Neuronal stem cell (in vitro differentiated cells): ENCODE measurements at places on chromosomes 12 and 14.

DNA sequence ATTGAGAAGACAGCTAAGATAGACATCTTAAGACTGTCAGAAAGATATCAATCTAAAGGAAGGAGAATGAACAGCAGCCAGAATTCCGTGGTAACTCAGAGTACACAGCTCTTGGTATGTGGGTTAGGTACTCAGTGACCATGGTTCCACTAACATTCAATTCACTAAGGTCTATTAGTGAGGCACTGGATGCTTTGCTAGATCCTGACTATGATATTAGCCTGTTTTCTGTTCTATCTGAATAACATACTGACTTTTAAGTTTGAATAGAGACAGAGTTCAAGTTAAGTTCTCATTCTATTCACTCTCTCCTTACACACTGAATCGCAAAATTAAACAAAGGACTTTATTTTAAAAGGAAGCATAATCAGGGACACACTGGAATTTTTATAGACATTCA lies 106.4 kb downstream of the PRKD1 start:
- DNase-seq: no peak

GRCh38 chr14:64232095-64232838 lies 61.9 kb downstream of the ESR2 start:
- no peak for DNase-seq

DNA sequence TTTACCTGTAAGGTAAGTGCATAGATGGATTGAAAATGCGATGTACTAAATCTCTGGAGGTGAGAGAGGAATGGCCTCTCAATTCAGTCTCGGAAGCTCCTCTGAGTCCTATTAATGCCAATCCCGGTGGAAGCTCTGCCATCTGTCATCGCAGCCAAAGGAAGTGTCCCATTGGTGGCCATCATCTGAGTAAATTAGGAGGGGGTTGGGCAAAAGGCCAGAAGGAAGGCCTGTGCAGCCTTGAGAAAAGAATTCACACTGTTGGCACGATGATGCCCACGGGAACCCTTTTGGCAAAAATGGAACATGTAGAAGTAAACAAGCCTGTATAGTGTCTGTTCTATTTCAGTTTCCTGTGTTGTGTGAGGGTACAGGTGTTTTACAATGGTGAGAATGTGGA lies 494.8 kb downstream of the NELL2 start:
- no peak for DNase-seq

- DNase-seq: no peak
Observed at GRCh38 chr12:114751712-114752111, 67.7 kb upstream of the TBX3 start.

GRCh38 chr12:42237853-42238239 lies 202 bp downstream of the YAF2 start:
- no peak for DNase-seq

GRCh38 chr12:3658327-3659163 lies 94.4 kb downstream of the CRACR2A start:
- peak; percentile 18 for DNase-seq

GRCh38 chr12:95321516-95322246 lies 104.1 kb downstream of the VEZT start:
- DNase-seq: no peak

DNA sequence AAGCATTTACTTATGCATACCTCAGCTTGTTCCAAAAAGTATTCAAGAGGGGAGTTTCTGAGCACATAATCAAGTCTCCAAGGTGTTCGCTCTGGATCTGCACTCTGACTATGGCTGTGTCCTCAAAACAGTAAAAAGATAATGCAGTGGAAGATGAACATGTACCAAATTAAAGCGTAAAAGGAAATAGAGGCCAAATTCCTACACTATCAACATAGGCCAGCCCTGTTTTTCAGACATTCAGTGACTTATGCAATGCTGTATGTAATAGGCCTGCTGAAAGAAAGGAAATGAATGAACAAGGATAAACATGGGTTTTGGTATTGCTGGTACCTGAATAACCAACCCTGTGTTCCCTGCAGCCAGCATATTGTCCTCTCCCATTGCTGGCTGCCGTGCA lies 115.7 kb downstream of the SAMD4A start:
- no peak for DNase-seq

GRCh38 chr12:79891506-79892162 lies 43.3 kb downstream of the PPP1R12A start:
- no peak for DNase-seq

DNA sequence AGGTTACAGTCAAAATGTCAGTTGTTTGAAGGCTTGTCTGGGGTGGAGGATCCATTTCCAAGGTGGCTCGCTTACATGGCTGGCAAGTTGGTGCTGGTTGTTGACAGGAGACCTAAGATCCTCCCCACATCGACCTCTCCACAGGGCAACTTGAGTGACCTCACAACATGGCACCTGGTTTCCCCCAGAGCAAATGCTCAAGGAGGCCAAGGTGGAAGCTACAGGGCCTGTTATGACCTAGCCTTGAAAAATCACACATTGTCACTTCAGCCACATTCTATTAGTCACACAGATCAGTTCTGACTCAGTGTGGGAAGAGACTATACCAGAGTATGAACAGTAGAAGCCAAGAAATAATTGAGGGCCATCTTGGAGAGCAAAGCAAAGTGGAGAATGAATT lies 11.3 kb upstream of the GNG2 start:
- no peak for DNase-seq

DNA sequence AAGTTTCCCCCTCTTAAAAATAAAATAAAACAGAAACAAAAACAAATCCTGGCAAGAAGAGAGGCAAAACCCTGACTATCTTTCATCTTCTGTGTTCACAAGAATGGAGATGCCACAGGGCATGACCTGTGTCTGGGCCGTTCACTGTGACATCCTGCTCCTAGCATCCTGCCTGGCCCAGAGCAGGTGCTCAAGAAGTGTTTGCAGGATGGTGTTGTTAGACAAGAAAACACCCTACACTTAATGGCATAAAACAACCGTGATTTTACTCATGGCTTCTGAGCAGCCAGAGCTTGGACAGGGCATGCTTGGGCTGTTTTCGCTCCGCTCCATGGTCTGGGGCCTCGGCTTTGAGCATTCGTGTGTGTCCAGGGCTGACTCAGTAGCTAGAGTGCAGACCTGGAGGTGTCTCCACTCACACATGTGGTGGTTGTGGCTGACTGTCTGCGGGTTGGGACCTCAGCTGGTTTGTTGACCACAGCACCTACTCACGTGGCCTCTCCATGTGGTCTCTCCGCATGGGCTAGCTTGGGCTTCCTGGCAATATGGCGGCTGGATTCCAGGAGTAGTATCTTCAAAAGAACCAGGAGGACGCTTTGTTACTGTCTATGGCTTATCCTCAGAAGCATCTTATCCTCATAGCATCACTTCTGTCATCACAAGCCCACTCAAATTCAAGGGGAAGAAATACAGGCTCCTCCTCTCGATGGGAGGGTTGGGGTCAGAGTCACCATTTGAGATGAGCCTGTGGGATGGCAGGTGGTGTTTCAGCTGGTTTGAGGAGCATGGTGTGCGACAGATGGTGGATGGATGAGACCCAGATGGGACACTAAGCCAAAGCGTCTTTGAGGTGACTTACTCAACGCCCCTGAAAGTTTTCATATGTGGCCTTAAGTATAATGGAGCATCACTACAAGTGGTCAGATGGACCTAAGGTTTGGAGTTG lies 33.2 kb upstream of the FZD10 start:
- DNase-seq: no peak

DNA sequence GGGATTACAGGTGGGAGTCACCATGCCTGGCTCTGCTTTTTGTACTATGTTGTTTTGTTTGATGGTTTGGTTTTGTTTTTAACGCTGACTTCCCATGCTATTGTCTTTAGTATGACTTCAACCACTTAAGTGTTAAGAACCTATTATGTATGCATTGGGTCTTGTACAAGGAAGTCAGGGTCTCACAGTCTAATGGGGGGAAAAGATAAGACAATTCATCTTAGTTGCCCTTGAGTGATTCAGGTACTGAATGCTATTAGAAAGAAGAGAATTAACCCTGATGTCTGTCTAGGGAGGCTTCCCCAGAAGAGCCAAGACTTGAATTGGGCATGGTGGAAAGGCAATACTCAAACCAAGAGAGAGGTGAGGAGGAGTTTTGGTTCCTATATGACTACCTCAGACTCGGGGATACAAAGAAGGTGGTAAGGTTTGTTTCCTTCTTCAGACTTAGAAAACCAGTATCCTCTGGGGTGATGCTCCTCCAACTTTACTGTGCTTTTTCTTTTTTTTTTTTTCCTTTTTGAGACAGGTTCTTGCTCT lies 64.6 kb downstream of the SUSD6 start:
- no peak for DNase-seq

DNA sequence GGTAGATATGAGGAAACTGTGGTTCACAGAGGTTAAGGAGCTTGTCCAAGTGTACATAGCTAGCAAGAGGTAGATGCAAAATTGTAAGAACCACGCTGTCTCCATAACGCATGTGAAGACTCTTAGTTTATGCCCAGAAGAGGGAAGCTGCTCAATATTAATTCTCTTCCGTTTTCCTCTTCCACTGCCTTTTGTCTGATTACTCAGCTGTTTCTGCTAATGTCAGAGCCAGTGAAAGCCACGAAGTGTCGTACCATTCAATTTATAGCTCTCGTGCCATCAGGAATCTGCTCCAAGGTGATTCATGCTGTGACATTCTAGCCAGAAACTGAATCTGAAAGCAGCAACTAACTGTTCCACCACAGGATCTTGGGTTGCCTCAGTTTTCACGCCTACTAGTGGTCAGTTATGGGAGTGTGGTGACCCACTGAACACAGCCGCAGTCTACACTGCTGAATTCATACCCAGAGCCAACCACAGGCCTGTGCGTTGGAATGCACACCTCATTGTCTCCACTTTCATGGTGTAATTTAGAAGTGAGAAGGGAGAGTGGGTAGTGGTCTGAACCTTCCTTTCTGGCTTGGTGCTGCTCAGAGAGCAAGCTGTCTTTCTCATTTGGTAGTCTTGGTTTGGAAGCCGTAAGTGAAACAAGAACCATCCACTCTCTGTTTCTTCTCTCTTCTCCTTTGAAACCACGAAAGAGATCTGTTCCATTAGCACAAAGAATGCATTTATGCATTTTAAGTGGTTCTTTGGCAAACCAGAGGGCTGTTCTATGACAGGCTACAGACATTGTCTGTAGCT lies 74.2 kb upstream of the NAP1L1 start:
- peak; percentile 31 for DNase-seq

- DNase-seq: peak; percentile 91
Observed at GRCh38 chr12:110860833-110861296, 14.1 kb downstream of the CCDC63 start.

DNA sequence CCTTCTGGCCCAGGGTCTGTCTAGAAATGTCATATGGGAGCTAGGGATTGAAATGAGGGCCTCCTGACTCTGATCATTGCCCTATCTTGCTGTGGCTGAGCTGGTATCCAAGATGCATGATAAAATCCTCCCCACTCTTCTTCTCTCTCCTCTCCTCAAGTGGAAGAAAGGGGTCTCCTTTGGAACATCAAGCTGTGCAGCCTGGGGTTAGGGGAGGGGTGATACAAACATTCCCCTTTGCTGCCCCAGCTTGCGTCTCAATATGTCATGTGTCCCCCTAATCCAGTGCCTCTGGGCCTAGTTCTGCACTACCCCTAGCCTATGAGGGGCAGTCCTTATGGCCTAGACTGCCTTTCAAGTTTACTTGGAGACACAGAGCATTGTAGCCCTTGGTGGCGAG lies 8.5 kb downstream of the RDH16 start:
- DNase-seq: no peak

- no peak for DNase-seq
Observed at GRCh38 chr12:4985820-4986219, 57.9 kb upstream of the KCNA5 start.

GRCh38 chr12:76152181-76152807 lies 67.8 kb upstream of the NAP1L1 start:
- no peak for DNase-seq

- DNase-seq: no peak
Observed at GRCh38 chr14:35900741-35901140, 74.6 kb downstream of the BRMS1L start.

GRCh38 chr12:4518106-4518728 lies 20.5 kb upstream of the RAD51AP1 start:
- no peak for DNase-seq

GRCh38 chr12:57033431-57033830 lies 16.5 kb downstream of the MYO1A start:
- no peak for DNase-seq

- DNase-seq: no peak
Observed at GRCh38 chr12:25052914-25053211, 104.0 kb upstream of the BCAT1 start.

DNA sequence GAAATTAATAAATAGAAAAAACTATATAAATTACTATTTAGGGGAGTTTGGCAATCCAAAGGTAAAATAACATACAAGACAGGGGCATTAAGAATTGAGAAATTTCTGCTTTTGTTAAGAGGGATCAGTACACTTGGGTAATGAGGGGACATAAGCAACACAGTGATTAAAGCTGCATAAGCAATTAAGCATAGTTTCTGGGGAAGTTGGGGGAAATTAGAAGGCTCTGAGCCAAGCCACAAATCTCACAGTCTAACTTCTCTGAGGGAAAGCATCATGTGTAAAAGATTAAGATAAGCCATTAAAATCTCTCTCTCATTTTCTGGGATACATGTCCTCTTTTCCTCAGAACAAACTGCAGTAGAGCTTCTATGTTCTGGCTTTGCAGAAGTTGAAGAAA lies 533.9 kb upstream of the LRFN5 start:
- DNase-seq: no peak

- no peak for DNase-seq
Observed at GRCh38 chr12:63042646-63043045, 107.7 kb upstream of the PPM1H start.

GRCh38 chr14:103819503-103820307 lies 27.7 kb downstream of the PPP1R13B start:
- DNase-seq: peak; percentile 5

DNA sequence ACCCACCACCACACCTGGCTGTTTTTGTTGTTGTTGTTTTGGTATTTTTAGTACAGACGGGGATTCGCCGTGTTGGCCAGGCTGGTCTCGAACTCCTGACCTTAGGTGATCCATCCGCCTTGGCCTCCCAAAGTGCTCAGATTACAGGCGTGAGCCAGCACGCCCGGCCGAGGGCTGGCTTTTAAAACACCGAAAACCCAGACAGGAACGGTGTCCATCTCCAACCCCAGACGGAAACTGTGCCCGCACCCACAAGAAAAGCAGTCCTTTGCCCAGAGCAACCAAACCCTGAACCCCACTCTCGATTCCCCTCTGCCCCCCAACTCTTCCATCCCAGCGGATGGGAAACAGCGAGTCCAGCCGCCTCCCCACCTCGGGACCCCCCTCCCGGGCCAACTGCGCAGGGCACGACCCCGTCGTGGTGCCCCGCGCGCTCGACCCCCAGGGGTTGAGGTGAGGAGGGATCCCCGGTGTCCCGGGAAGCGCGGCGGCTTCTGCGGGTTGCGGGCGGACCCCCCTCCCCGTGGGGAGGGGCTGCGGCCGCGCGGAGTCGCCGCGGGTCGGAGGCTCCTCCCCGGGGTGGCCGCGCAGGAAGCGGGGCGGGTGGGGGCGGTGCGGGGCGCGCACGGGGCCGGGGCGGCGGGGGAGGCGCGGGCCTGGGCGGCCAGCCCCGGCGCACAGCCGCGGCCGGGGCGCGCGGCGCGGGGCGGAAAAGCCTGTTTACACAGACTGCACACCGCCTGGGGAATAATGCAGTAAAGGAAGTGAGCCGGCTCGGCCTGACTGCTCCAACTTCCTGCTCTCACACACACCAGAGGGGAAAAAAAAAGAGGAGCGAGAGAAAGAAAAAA lies at the start of gene ELK3:
Gene ELK3, plus strand, starts transcription at position 651 of the 851 bp plus-strand sequence.
- DNase-seq: no peak

- no peak for DNase-seq
Observed at GRCh38 chr12:132014092-132014914, 64.6 kb downstream of the EP400 start.
